ENCODE measurements at places on chromosomes 7 and 10.

DNA sequence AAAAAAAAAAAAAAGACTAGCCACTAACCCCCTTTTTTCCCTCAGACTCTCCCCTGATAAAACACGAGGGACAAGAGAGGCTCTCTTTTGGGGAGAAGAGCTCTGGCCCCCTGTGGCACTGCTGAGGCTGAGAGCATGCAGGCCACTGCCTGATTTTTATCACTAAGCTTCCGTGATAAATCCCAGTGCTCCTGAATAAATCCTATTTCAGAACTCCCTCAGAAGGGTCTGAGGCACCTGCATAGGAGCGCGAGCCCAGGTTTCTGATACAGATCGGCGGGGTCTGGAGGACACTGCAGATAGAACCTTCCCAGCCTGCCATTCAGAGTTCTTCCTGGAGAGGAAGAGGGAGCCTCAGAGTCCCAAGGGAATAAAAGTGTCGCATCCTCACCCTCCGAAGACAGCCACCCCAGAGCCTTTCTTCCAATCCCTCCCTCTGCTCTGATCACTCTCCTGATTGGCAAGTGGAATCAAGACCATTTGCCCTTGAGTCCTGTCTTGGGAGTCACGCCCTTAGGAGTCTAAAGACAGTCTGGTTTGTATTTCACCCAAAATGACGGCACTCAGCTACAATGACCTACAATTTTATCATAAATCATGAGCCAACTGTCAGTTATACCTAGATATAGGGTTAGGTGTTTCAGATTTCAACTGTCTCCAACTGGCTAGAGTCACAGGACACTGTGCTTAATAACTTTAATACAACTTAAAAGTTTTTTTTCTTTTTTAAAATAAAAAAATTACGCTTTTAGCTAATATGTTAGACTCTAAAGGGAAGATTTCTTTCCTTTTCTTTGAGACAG lies 153.5 kb downstream of the RNF216 start:
- no peak for DNase-seq

GRCh38 chr10:128476368-128476725 lies 350.1 kb upstream of the MKI67 start:
- no peak for DNase-seq

GRCh38 chr7:116545411-116545993 lies 20.7 kb downstream of the CAV1 start:
- DNase-seq: no peak

DNA sequence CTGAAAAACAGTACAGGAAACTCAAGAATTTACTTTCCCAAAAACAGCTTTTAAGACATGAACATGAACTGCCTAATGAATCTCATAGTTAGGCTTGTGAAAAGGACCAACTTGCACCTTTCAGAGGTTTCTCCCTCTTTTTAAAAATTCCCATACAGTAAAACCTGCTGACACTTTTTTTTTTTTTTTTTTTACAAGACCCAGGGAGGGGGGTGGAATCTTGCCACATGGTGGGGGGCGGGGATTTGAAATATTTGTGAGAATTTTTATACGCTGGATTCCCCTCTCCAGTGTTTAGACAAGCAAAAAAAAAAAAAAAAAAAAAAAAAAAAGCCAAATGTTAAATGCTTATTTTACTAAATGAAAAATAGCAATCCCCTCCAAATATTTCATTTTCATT lies 57.4 kb downstream of the HIBADH start:
- no peak for DNase-seq

DNA sequence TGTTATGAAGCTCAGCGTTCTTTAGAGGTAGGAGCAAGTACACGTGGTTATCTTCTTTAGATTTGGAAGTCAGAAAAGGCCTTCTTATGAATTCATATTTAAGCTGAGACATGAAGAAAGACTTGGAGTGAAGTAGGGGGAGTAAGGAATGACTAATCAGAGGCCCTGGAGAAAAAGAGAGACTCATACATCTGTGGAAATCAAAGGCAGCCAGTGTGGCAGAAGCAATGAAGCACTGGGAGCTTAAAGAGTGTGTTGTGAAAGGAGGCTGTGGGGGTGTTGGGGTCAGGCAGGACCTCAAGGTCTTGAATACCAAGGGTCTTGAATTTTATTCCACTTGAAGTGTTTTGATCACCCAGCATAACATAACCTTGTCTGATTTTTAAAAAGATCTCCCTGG lies 35.7 kb upstream of the FGL2 start:
- DNase-seq: no peak

DNA sequence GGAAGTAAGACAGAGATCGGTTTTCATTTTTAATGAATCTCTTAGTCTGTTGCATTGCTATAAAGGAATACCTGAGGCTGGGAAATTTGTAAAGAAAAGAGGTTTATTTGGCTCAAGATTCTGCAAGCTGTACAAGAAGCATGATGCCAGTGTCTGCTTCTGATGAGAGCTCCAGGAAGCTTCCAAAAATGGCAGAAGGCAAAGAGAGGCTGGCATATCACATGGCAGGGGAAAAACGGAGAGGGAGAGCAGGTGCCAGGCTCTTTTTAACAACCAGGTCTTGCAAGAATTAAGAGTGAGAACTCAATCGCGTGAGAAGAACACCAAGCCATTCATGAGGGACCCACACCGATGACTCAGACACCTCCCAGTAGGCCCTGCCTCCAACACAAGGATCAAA lies 125.0 kb upstream of the THSD7A start:
- no peak for DNase-seq

DNA sequence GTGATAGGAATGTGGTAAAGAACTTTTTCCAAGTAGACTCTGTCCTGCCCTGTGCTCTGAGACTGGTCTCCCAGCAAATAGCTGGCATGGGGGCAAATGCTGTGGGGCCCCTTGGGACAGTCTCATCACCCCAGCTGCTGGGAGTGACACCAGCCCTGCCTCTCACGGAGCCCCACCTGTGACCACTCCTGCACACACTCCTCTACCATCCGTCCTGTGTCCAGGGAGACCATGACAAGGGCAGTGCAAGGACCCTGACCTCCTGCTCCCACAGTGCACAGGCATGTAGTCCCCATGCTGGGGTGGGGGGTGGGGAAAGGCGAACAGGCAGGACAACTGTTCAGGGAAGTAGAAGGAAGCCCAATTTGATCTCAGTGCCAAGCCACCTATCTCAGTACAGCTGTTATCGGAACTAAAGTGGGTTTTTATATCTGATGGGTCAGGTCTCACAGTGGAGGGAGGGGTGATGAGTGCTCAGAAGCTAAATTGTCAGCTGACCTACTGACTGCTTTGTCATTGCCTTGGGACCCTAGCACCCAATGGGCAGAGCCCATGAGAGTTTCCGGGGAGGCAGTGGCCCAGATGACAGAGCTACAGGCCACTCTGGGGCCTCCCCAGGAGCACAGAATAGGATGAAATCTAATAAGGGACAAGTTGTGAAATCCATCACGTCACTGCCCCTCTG lies 24.5 kb downstream of the VSTM4 start:
- no peak for DNase-seq

DNA sequence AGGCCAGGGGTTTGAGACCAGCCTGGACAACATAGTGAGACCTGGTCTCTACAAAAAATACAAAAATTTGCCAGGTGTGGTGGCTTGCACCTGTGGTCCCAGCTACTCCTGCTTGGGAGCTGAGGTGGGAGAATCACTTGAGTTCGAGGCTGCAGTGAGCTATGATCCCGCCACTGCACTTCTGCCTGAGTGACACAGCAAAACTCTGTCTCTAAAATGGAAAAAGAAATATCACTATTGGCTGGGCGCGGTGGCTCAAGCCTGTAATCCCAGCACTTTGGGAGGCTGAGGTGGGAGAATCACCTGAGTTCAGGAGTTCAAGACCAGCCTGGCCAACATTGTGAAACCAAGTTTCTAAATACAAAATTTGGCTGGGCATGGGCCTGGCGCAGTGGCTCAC lies 44.9 kb upstream of the RASGEF1A start:
- DNase-seq: no peak
